ENCODE measurements at places on chromosomes 2 and 18.

- no peak for DNase-seq
Measured at GRCh38 chr2:139218181-139218580, 438.0 kb upstream of the NXPH2 start.

DNA sequence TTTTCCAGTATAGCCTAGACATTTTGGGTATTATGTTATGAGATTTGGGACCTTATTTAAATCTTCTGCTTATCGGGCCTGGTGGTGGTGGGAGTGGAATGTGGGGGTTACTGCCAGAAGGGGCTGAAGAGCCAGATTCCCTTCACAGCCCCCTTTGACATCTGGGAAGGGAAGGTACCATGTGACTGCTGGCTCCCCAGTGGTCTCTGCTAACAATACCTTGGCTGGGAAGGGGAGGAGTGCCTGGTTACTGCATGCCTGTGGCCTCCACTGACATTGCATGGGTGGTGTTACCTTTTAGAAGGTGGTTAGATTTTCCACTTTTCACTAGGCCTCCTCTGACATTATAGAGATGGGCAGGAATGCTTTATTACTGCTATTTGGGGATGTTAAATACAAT is 8.0 kb downstream of the ATP9B start:
- no peak for DNase-seq

DNA sequence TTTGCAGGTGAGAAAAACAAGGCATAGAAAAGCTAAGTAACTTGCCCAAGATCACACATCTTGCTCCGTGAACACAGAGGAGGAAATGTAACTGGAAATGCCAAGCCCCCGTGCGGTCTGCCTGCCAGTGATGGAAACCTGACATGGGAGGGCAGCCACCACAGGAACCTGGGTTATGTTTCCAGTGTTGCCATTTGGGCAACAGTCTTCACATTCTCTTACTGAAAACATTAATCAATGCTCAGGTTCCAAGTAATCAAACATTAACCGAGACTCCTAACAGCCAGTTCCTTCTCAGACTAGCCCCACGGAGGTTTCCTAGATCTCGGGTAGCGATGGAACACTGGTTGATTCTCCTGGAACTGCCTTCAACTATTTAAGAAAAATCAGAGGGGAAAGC is 2.5 kb downstream of the TGFA start:
- no peak for DNase-seq

- peak; percentile 49 for DNase-seq
Measured at GRCh38 chr2:60414495-60415138, 138.8 kb downstream of the BCL11A start.

DNA sequence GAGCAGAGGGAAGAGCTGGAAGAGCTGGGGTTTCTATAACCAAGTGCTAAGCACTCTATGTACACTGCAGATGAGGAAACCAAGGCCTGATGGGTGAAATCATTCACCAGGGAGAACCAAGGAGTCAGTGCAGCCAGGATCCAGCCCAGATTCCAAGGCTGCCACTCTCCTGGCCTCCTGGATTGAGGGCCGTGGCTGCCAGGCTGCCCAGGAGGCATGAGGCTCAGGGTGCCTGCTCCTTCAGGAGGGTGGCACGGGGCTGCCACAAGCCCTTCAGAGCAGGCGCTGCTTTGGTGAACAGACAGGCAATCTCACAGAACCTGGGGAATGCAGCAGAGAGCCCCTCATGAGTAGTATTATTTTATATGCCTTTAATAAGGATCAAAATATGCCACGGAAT is 293.7 kb upstream of the HDAC4 start:
- no peak for DNase-seq

DNA sequence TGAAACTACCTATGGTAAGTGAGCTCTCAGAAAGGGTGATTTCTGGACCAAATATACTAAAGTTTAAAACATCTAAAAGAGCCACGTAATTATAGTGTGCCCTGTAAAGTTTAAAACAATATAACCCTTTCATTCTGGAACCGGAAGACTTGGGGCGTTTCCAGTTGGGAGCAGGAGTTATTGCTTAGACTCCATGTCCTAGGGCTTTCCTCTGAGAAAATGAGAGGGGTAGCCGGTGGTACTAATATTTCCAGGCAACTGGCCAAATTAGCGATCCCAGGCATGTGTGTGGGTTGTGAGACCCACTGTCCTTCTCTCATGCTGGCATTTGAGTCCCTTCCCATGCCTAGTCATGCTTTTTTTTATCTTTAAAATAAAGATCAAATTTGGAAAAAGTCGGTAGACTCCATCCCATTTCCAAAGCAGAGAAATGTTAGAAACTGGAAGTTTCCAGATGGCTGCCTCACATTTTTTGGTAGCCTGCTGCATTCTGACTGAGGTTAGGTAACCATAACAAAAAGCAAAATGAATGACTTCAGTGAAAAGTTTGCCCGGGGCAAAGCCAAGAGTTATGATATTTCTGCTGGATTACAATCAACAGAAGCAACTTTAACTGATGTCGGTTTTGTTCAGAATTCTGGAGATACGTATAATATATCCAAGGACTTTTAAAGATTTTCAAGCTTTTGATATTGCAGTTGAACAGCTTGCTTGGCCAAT is 227.4 kb downstream of the SS18 start:
- DNase-seq = no peak

- DNase-seq = peak; percentile 12
Measured at GRCh38 chr2:96374211-96374951, 38.8 kb downstream of the NCAPH start.

DNA sequence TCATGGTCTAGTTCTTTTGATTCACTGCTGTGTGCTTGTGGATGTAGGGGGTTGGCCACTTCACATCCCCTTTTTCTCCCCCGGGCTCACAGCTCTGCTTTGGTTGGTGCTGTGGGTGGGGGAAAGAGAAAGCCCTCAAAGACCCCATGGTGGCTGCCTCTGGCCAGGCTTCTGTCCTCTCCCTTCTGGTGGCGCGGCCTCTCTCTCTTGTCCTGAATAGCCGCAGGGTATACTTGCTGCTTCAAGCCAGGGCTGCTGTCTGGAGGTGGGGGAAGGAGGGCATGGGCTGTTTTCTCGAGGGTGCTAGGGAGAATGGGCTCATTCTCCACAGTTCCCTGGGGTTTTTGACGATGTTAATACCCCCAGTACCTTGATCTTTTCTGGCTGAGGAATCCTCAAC is 53.9 kb downstream of the IL1R2 start:
- no peak for DNase-seq

GRCh38 chr2:112001136-112001715 is 53.8 kb upstream of the TMEM87B start:
- DNase-seq = no peak

- DNase-seq = no peak
Measured at GRCh38 chr2:68241732-68242131, 10.6 kb downstream of the PPP3R1 start.

DNA sequence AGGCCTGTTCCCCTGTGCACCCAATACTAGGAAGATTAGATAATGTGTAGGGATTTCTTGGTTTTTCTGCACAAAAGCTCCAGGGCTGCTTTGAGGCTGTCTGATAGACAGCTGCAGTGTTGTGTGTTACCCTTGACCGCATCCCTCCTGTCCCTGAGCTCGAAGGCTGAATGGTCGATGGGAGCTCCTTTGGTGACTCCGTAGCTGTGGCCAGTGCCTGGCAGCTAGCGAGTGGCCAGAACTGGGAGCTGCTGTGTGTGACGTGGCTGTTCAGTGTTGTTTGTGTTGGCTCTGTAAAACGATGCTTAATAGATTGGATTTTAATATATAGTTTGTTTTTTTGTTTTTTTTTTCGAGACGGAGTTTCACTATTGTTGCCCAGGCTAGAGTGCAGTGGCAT is 170.0 kb downstream of the AGAP1 start:
- no peak for DNase-seq

GRCh38 chr18:4292696-4293095 is 162.4 kb downstream of the DLGAP1 start:
- no peak for DNase-seq

GRCh38 chr2:218482651-218483050 is 63.7 kb downstream of the VIL1 start:
- peak; percentile 49 for DNase-seq

DNA sequence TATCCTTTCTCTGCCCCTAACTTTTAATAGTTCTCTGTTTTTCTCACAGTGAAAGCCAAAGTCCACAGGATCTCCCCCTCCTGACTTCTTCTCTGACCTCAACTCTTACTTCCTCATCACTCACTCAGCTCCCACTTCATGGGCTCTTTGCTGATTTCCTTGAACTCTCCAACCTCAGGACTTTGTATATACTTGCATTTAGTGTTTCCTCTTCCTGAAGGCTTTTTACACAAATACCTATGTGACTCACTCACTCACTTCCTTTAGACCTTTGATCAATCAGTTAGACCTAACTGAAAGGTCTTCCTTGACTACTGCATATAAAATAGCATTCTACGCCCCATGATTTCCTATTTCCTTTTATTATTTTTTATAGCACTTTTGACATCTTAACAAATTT is 233.1 kb upstream of the MEX3C start:
- no peak for DNase-seq

- DNase-seq = no peak
Measured at GRCh38 chr18:42178376-42179080, 223.5 kb downstream of the PIK3C3 start.

DNA sequence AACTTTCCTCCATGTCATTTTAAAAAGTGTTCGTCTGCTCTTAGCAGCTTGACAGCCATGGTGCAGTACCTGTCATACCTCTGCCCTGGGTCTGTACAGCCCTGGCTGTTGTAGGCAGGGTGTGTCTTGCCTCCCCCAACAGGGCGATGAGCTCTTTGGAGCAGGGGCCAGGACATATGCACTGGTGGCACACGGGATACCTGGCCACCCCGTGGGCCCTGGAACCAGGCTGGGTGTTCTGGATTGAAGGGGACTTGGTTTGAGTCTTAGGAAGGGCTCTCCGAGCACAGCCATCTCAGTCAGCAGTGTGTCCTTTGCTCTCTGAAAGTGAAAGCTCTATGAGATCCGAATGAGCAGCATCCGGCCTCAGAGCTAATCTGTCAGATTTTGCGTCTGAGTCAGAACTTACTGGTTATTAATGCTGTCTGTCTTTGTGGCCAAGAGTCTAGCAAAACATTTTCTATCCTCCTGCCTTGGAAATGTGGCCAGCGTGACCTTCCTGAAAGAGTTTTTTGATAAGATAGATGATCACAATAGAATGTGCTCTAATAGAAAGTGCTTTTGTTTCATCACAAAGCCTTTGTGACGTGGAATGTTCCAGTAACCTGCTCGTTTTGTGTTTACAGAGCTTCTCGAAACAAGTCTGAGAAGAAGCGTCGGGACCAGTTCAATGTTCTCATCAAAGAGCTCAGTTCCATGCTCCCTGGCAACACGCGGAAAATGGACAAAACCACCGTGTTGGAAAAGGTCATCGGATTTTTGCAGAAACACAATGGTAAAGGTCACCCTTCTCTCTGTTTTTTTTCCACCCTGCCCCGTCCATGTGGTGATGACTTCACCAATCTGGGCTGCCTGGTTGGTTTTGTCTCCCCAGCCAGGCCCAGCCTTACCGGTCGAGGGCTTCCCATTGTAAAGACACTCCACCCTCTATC is 77.3 kb upstream of the RPL31 start:
- peak; percentile 94 for DNase-seq

DNA sequence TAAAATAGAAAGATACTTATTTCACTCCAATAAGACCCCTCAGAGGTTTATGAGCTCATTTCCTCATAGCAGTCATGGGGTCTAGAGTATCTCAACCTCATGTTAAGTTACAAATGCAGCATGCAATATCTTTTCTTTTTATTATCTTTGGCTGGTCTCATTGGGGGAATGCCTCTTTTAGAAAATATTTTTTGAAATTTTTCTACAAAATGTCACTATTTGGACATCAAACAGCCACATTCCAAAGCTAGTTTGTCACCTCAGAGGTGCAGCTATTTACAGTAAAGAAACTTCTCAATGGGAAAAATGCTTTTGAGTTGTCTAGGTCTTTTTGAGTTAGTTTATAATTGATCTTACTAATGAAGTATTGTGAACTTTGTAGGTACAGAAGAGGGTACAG is 370.7 kb upstream of the LRATD1 start:
- peak; percentile 31 for DNase-seq

- peak; percentile 18 for DNase-seq
Measured at GRCh38 chr2:5666798-5667197, 25.4 kb upstream of the SOX11 start.

- DNase-seq = peak; percentile 81
Measured at GRCh38 chr18:54388203-54389142, 30.8 kb downstream of the C18orf54 start.

DNA sequence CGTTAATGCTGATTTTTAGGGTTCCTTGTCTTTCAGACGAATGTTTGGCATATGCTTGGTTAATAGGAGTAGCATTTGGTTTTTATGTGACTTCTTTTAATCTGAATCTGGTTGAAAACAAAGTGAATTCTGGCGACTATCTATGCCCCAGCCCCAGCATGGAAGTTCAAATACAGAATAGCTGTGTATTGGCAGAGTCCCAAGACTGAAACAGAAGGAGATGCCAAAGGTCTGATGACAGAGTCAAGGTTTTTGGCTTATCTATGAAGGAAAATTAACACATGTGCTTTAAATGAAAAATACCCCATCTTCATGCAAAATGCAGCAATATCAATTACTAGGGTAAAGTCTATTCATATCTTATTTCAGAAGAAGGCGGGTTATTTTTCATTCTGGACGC is 734.8 kb upstream of the NXPH2 start:
- DNase-seq = no peak

- no peak for DNase-seq
Measured at GRCh38 chr2:64251497-64252250, 107.5 kb upstream of the PELI1 start.

- no peak for DNase-seq
Measured at GRCh38 chr2:1375794-1376193, 37.5 kb upstream of the TPO start.

GRCh38 chr2:42788882-42789281 is 3.5 kb downstream of the HAAO start:
- DNase-seq = no peak

DNA sequence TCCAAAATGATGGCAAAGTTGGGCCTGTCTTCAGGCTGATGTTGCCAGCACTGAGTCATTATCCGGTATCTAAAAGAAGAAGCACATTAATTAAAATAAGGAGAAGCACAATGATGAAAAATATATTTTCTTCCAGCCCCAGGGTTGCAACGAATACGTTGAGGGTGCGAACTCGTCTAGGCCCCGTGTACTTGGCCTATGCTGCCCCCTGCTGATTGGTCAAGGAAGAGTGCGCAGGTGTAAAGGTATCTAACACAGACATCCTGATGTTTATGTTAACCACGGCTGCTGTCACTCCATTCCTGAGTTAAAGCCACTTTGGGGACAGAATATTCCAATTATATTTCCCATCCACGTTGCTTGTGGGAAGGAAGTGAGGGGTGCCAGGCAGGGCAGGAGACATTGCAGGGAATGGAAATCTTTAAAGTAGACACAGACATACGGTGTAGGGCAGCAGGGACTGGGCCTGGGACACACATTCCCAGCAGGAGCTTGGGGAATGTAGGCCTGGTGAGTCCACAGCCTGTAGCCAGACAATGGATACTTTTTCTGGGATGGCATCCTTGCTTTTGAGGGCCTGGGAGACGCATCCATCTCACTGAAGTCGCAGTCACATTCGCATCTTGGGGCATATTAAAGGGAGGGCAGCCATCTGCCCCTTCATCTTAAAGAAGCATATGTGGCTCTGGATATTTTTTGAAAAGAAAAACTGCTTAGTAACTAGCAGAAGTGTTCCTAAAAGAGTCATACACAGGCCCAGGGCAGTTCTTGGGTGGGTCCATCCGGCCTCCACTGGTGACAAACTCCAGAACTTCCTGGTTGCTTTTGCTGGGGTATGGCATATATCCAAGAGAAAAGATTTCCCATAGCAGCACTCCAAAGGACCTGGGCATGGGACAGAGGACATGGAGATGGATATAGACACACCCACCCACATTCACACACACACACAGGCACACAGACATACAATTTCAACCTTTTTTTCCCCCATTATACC is 81.9 kb downstream of the CLIP4 start:
- peak; percentile 10 for DNase-seq

GRCh38 chr18:46939998-46940571 is 22.7 kb downstream of the KATNAL2 start:
- DNase-seq = no peak

All from astrocyte (in vitro differentiated cells and primary cell).